ENCODE measurements at places on chromosomes 3 and 15. TPM values are rescaled to one million over a fixed set of nuclear protein-coding genes. Genes with fewer than 3 reads are reported as not detected.

Gene RTP3
- not detected for total RNA-seq

DNA sequence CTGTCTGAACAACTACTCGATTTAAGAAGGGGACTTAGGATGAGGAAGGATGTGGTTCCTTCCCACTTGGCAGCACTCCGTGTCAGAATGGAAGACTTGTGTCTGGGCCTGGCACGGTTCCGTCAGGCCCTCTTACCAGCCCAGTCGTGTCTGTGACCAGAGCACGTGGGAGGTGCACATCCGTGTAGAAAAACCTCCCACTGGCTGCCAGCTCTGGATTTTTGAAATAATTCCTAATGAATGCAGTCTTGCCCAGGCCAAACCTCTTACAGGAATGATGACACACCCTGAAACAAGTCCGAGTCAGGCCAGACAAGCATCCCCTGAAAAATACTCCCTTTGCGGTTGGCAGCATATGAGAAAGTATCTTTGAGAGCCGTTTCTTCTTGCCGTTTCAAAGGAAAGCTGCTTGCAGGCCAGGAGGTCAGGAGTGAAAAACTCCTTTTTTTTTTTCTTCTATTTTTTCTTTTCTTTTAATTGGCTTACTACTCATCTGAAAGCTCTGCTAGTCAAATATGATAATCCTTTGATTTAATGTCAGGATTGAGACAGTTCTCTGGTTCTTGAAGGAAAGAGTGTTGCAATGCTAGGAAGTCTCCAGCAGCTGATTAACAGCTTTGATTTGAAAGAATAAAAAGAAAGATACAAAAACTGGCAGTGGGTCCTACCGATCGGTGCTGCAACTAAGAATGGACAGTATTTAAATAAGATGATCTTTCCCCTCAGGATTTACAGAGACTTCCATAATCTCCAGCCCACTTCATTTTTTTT, 19.8 kb downstream of the IL1RAP start:
- no peak for DNase-seq

DNA sequence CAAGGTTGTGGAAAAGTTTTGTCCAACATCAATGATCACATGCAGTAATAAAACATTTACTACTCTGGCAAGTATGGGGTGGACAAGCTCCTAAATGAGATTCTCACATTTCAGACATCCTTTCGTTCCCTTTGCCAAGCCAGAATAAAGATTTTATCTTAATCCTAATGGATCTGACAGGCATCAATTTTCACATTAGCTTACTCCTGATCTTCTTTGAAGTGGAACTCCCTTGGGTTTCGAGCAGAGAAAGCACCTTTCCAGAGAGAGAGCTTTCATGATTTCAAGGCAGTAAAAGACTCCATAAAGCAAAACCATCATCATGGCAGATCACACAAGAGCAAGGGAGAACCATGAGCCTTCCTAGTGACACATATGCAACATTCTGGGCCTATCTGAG, 27.3 kb upstream of the EID1 start:
- DNase-seq, result no peak

Gene HCN4
- total RNA-seq, result not detected

- DNase-seq, result no peak
Measured at GRCh38 chr15:69443032-69443611, 9.5 kb upstream of the RPLP1 start.

Gene C3orf62
- total RNA-seq, result 12.4 TPM

Gene SUSD5
- 0.35 TPM for total RNA-seq

Gene SLC24A5
- total RNA-seq, result not detected

- DNase-seq, result no peak
Measured at GRCh38 chr3:23565041-23565775, 240.5 kb upstream of the UBE2E1 start.

GRCh38 chr3:71537211-71537611, 46.3 kb downstream of the FOXP1 start:
- peak; percentile 54 for DNase-seq

- DNase-seq, result no peak
Measured at GRCh38 chr3:179943117-179943880, 93.4 kb downstream of the PEX5L start.

DNA sequence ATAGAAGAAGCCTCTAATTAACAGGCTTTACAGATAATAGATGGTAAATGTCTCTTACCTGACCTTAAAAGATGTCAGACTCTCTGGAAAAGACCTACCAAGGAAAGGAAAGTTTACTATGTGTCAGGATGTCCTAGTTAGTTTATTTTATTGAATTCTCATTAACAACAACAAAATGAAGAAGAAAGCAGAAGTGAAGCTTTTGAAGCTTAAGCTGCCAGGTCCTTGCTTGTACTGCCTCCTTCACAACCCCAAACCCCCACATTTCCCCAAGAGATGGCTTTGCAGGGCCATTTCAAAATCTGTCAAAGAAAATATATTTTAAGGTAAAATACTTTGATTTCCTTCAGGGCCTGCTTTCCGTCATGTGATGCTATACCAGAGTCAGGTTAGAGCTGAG, 798.4 kb downstream of the TUSC7 start:
- no peak for DNase-seq

DNA sequence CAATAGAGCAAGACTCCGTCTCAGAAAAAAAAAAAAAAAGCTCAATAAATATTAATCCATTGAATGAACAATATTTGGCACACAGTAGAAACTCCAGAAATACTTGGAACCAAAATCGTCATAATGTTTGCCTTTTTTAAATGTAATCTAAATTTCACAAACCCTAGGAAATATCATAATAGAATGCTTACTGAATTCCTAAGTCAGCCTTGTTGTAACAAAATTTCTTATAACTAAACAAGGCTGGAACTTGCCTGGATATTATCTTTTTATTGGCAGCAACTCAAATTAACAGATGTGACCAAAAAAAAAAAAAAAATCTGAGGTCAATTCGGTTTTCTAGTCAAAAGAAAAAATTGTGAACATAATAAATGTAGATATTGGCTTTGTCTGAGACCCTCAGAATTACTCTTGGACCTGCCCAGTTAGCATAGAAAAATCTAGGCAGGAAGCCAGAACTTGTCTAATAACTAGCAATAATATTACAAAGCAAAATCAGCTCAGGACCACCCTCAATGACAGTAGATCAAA, 33.3 kb downstream of the GABPB1 start:
- DNase-seq, result no peak

Gene ADGRG7
- total RNA-seq, result not detected

DNA sequence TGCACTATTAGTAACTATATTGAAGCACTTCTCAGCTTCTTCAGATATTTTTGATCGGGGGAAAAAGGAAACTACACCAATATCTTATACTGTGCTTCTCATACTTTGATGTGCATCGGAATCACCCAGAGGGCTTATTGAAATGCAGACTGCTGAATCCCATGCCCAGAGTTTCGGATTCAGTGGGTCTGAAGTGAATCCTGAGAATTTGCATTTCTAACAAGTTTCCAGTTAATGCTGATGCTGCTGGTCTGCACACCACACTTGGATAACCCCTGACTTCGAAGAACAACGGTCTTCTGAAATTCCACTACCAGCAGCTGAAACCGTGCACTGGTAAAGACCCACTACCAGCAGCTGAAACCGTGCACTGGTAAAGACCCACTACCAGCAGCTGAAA, 243.9 kb downstream of the NTRK3 start:
- DNase-seq, result no peak

Gene UBR1
- 17.1 TPM for total RNA-seq

Gene CTXN2
- not detected for total RNA-seq

- DNase-seq, result no peak
Measured at GRCh38 chr3:124281453-124282316, 289.8 kb upstream of the ROPN1 start.

- peak; percentile 11 for DNase-seq
Measured at GRCh38 chr3:170651260-170651845, 65.5 kb upstream of the SLC7A14 start.

DNA sequence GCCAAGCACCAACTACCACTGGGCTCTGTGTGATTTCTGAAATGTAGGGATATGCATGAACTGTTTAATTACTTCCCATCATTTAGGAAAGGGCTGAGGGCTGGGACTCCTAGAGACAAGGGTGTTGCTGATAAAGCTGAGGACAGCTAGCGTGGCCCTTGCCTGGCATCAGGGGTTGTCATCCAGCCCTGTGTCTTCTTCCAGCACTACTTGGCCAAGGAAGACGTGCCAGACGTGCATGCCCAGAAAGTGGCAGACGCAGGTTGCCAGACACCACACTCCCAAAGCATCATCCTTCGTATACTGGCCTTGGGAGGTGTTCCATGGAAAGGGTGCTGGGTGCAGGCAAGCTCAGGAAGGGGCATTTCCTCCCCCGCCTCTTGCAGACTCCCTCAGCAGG, 64.8 kb downstream of the LRIG1 start:
- no peak for DNase-seq

- no peak for DNase-seq
Measured at GRCh38 chr3:153595186-153595815, 433.3 kb downstream of the RAP2B start.

Gene DZIP1L
- total RNA-seq, result 2.3 TPM

GRCh38 chr15:80870893-80871292, 91.7 kb downstream of the CEMIP start:
- no peak for DNase-seq

Gene CCDC54
- not detected for total RNA-seq

Gene APH1B
- 5.8 TPM for total RNA-seq

GRCh38 chr3:14847613-14848541, 29.1 kb downstream of the FGD5 start:
- DNase-seq, result peak; percentile 18

GRCh38 chr3:55683666-55684270, 196.7 kb upstream of the WNT5A start:
- no peak for DNase-seq

Gene PPARG
- total RNA-seq, result 60.2 TPM

GRCh38 chr3:123552095-123552714, 32.6 kb downstream of the HACD2 start:
- DNase-seq, result no peak

DNA sequence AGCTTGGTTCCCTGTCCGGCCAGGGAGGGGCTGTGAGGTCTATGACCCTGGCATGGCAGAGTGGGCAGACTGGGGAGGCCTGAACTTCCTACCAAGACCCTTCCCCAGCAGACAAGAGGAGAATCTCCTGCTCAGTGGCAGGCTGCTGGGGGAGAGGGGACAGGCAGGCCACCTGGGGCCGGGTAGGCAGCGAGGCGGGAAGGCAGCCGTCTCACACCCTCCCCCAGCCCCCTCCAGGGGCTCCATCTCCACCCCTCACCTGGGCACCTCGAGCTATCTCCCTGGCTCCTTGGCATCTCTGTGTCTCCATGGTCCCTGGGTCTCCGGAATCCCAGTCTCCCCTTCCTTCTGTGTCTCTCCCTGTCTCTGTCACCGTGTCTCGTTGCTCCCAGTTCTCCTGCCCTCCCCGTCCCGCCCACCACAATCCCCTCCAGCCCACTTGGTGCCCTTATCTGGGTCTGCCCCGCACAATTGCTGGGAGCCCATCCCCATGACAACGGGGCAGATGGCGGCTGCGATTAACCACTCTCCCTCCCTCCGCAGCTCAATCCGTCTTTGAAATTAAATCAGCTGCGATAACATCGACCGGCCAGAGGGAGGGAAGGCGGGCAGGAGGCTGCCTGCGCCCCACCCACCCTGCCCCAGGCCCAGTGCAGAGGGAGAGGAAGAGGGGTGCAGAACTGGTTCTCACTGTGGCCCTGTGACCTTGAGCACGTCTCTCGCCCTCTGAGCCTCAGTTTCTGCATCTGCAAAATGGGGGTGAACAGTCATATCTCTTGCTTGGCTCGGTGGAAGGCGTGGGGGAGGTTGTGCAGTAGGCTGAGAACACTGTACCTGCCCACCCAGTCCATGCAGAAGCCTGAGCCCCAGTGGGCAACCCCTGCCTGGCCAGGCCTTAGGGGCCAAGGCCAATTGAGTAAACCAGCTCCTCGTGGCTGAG, 9.6 kb downstream of the DNAJB8 start:
- no peak for DNase-seq

GRCh38 chr15:81506936-81507335, 132.9 kb upstream of the TMC3 start:
- DNase-seq, result no peak

DNA sequence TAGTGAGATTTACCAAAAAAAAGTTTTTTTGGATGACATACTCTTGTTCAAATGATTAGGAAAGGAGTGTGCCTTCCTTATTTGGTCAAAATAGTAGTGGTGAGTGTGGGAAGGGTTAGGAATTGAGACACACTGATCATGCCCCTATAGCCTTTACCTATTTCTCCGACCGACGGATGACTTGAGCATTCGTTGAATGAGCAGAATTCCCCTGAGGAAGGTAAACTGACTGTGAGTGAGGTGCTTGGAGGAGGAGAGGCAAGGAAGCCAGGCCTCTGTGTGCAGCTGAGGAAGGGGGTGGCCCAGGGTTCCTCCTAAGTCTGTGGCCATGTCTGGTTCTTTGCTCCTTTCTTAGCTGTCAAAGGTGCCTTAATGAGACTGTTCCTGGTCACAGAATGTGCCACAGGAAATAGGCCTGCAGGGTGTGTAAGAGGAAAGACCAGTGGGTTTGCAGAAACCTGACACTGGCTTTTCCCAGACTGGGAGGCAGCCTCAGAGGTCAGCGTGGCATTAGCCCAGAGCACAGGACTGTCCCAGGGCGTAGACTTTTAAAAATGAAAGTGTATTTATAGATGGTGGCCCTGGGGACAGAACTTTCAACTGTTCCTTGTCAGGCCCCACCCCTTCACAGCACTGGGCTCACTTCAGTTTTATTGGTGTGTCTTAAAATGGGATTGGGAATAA, 307.7 kb upstream of the C2CD4B start:
- peak; percentile 69 for DNase-seq

Gene NEDD4
- 17.8 TPM for total RNA-seq

DNA sequence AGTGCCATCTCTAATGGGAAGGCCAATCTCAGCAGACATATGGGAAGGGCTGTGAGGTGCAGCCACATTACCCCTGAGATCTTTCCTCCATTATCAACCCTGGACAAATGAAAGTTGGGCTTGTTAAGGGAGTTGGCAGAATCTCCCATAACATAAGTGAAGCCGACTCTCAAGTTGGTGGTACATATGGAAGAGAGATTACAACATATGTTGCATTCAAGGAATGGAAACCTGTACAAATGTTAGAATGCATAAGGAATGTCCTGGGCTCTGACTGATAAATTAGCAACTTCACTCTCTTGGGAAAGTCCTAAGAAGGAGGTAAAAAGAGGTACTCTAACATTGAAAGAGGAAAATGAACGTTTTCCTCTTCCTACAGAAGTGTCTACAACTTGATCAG, 288.7 kb downstream of the IL20RB start:
- no peak for DNase-seq
